ENCODE measurements at places on chromosomes 6 and 20. TPM values are rescaled to one million over a fixed set of nuclear protein-coding genes. Genes with fewer than 3 reads are reported as not detected.
A peak's percentile ranks its signal among the peaks of the same experiment; 100 is the strongest.

The C6orf58 gene
- total RNA-seq, result not detected

The MICB gene
- 3.3 TPM for total RNA-seq

The RING1 gene
- 15.2 TPM for total RNA-seq

The CTAGE9 gene
- total RNA-seq, result not detected

The SLC22A7 gene
- total RNA-seq, result not detected

The HLA-DOA gene
- total RNA-seq, result 3.0 TPM

The SIRPA gene
- 86.1 TPM for total RNA-seq

The RBBP8NL gene
- not detected for total RNA-seq

The OPRM1 gene
- total RNA-seq, result not detected

The SEL1L2 gene
- total RNA-seq, result not detected

The CDH4 gene
- under 0.01 TPM for total RNA-seq

The FGD2 gene
- total RNA-seq, result 20.0 TPM

GRCh38 chr6:128509709-128510108, 10.7 kb downstream of the PTPRK start:
- no peak for DNase-seq

GRCh38 chr20:46190478-46191167, 72.5 kb downstream of the CD40 start:
- DNase-seq, result no peak

GRCh38 chr6:148293181-148293995, 49.2 kb upstream of the SASH1 start:
- DNase-seq, result no peak

GRCh38 chr20:1396264-1396663, 3.4 kb upstream of the FKBP1A start:
- no peak for DNase-seq

- DNase-seq, result no peak
These were observed 235.4 kb downstream of the CDC5L start for GRCh38 chr6:44622956-44623355.

- no peak for DNase-seq
These were observed 265.3 kb upstream of the MMS22L start for GRCh38 chr6:97548354-97548753.

DNA sequence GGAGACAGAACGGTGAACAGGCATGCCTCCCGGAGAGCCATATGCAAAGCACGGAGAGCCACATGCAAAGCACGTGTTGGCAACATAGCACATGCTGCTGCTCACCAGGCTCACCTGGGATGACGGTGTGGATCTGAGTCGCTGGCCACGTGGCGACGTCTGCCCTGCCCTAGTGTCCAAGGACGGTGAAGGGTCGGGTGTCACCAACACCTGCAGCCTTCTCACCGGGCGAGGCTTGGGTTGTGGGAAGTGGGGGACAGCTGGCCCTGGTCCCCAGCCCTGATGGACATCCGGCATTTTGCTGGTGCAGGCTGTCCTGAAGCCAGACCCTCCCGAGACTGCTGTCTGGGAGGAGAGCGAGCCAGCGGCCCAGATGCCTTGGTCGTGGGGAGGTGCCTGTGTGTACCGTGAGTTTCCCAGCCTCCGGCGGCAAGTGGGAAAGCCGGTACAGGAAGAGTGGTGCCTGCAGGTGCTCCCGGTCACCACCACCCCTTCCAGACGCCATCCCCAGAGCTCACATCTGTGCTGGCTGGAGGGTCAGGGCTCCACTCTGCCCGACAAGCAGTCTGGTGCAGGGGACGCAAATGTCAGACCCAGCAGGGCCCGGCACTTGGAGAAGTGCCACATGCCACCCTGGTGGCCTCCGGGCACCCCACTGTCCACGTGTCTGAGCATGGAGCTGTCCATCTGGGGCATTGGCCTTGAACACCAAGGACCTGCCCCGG, 5.9 kb upstream of the ADRM1 start:
- no peak for DNase-seq

DNA sequence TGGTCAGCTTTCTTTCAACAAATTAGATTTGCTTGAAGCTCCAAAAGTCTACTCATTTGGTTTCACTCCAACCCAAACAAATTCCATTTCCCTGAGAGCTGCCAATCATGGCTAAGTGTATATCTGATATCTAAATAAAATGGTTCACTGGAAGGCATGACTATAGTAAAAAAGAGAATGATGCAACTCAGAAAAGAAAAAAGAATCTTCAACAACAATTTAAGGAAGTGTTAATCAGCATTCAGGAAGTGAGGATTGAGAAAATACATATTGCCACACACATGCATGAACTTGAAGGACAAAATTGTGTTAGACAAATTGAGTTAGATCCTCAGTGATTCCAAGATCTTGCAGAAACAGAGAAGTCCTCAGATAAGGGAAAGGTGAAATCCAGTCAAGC, 972.9 kb upstream of the FLRT3 start:
- DNase-seq, result no peak

DNA sequence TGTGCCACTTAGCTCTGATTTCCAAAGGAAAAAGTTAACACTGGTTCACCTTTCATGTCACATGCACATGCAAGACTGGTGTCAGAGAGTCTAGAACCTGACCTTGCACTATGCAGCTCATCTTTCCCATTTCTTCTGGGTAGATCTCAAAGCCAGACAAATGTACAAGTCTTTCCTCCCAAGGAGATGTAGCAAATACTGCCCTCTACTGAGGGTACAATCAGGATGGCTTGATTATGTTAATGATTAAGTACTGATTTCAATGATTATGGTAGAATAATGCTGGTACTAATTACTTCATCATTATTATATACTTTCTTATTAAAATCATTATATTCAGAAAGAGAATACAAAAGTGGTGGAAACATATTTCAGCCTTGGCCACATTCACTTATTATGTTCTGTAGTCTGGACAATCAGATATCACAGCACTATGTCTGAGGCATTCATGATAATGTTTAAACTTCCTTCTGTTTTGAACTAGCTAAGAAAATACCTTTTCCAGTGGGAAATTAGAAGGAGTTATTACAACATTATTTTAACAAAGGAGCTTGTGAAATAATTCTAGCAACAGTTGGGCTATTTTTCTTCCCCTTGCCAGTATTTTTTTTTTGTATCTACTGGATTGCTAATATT, 68.5 kb upstream of the FOXO3 start:
- DNase-seq, result no peak

GRCh38 chr20:8711501-8711900, 357.4 kb upstream of the PLCB4 start:
- DNase-seq, result no peak

- no peak for DNase-seq
These were observed 10.0 kb upstream of the PFDN4 start for GRCh38 chr20:54197621-54198604.

- DNase-seq, result no peak
These were observed 19.0 kb upstream of the TRDN start for GRCh38 chr6:123655521-123656306.

DNA sequence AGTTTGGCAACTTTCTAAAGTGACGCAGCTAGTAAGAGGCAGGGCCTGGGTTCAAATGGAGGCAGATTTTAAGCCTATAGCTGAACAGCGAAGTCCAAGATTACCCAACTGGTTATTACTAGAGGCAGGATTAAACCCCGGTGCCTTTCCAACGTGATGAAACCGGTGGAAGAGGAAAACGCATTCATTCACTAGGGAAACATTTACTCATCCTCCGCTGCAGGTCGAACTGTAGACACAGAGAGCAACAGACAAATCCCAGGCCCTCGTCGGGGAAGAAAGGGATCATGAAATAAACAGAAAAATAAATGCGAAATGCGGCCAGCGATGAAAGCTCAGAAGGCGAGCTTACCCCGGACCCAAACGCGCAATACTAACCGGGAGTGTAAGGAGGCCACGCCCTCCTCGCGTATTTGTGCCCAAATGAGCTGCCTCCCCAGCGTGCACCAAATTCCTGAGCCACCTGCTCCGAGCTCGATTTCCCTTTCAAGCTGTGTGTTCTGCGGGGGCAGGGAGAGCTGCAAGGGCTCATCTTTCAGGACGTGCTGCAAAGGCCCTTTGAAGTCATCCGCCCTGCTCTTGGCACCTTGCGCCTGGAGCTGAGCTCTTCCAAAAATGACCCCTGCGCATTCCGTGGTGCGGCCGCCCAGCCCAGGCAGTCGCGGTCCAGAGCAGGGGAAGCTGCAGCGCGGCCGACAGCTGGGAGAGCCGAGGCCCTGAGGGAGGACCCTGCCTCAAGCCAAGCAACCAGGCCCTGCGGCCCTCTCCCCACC, 46.9 kb downstream of the PDYN start:
- DNase-seq, result peak; percentile 51

GRCh38 chr20:47708953-47709833, 76.1 kb downstream of the SULF2 start:
- no peak for DNase-seq

DNA sequence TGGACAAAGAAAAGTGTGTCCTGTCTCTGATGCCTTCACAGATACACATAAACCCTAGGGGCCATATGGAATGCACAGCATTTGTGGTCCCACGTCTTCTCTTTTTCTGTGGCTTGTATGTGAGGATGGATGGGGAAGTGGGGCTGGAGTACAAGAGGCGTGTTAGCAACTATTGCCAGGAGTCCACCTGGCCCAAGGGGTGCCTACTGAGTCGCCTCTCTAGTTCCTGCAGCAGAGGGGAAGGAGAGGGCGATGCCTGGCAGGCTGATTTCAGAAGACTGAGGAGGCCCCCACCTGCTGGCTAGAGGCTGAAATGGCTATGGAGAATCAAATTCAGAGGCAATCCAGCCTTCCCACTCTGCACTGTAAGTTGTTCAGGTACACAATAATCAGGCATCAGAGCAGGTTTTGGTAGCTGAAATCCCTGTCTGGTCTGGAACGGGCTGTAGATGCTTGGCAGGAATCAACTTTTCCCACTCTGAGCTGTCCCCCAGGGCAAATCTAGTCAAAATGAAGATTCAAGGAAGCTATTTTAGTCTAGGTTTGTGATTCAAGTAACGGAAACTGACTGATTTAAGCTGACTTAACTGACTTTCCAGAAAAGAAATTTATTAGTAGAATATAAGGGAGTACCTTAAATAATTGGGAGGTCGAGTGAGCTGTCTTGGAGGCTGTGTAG, 14.9 kb upstream of the PPARD start:
- no peak for DNase-seq

- no peak for DNase-seq
These were observed 7.1 kb downstream of the CDKAL1 start for GRCh38 chr6:20541382-20541781.

- no peak for DNase-seq
These were observed 6.5 kb downstream of the IP6K3 start for GRCh38 chr6:33740204-33740608.

GRCh38 chr20:35716330-35716729, 17.1 kb downstream of the ROMO1 start:
- DNase-seq, result no peak

- no peak for DNase-seq
These were observed 906 bp downstream of the ABCF1 start for GRCh38 chr6:30572148-30572547.

GRCh38 chr6:6610031-6610591, 21.6 kb downstream of the LY86 start:
- no peak for DNase-seq

DNA sequence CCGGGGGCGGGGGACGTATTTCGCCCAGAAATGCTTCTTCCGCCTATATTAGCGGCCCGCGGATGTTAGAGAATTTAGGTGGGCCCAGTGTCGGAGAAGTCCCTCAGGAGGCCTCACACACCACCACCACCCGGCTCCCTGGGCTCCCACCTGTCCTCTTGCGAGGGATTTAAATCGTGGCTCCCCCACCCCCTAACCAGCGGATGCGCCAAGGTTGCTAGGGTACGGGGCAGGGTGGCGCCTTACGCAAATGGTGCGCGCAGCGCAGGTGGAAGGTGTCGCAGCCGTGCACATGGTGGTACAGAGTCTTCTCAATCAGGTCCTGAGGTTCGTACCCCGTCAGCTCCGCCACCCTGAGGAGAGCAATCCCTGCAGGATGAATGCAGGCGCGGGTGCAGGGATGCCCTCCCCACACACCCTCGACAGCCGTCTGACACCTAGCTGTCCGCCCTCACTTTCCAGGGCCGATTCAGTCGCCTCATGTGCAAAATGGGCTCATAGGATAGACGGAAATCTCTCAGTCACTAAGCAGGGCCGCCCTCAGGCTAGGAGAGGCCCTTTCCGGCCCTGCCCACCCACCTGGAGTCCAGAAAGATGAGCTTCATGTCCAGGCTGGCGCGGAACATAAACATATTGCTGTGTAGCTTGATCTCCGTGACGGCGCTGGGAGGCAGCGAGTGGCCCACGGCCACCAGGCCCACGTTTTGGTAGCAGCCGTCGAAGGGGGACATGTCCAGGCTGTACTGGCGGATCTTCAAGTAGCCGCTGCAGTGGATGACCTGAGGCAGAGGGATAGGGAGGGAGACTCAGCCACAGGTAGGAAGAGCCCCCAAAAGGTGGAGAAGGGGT, 16.6 kb downstream of the SIM1 start:
- DNase-seq, result no peak

DNA sequence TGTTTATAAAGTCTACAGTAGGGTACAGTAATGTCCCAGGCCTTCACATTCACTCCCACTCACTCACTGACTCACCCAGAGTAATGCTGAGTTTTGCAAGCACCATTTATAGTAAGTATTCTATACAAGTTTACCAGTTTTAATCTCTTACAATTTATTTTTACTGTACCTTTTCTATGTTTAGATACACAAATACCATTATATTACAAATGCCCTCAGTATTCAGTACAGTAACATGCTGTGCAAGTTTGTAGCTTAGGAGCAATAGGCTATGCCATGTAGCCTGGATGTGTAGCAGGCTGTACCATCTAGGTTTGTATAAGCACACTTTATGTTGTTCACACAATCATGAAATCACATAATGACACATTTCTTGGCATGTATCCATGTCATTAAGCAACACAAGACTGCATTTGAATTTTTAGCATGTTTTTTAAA, 673.6 kb downstream of the CD109 start:
- DNase-seq, result no peak

GRCh38 chr6:129615496-129615895, 94.5 kb downstream of the ARHGAP18 start:
- no peak for DNase-seq

- no peak for DNase-seq
These were observed 386.9 kb upstream of the HSF2 start for GRCh38 chr6:122012578-122012977.

- no peak for DNase-seq
These were observed 259.0 kb downstream of the SYNE1 start for GRCh38 chr6:152378169-152378568.

DNA sequence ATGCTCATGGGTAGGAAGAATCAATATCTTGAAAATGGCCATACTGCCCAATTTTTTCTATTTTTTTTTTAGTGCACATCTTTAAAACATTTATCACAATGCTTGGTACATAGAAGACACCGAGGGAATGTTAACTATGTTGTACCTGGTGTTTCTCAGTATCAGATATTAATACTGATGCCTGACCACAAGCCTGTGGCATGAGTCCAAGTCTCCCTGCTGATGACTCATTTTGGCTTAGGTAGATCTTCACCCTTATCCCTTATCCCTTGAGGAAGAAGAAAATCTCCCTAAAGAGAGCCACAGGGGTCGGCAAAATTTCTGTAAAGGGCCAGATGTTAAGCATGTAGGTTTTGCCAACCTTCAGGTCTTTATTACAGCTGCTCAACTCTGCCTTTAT, 14.5 kb downstream of the CD109 start:
- DNase-seq, result no peak

DNA sequence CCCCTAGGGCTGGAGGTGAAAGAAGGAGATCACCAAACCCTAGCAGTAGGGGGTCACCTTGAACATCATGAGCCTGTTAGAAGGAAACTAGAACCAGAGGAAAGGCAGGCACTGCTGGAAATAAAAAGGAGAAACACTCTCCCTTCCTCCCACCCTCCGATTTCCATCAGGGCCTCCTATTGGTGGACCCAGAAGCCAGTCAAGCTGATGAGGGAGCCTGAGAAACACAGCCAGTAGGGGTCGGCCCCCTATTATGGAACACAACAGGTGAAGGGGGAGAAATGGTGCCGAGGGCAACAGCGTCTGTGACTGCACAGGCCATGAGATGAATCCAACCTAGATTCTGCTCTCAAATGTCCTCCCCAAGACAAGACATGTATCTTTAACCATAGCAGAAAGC, 156.1 kb upstream of the LRFN2 start:
- no peak for DNase-seq

Measured in omental fat pad (tissue), 4 donors.